Stimulated activated CD4-positive, alpha-beta T cell treated with anti-CD3 and anti-CD28 coated beads, Interleukin-1b, Interleukin-23, amount 100 ng/mL, for 4 hours (primary cell): ENCODE measurements at places on chromosomes 5 and 9.

- DNase-seq = no peak
These were observed 111.4 kb downstream of the CCDC192 start for GRCh38 chr5:127814588-127814973.

DNA sequence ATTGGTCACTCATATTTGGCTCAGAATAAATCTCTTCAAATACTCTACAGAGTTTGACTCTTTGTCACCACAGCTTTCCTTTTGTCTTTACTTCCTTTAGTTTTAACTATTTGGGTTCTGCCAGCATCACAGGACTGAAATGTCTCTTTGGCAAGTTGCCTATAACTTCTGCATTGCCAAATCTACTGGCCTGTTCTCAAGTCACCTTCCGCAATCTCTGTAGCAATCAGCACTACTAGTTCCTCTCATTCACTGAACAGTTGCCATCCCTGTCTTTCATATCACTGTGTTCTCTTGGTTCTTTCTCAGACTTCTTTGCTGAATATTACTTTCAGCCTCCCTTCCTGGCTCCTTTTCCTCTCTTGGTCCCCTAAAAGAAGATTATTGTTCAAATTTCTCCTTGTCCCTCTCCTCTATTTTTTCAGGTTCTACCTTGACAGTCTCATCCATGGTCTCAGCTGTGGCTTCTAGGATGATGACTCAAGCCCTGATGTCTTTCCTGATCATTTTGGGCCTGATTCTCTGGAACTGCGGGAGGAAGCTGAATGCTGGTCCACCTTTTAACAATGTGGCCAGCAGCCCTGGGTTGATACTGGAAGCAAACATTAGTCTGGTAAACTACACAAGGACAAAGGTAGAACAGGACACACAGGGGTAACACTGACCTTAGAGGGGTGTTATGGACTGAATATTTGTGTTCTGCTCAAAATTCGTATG, 44.0 kb upstream of the LIFR start:
- no peak for DNase-seq

- no peak for DNase-seq
These were observed 113.1 kb downstream of the JMY start for GRCh38 chr5:79349047-79349446.

DNA sequence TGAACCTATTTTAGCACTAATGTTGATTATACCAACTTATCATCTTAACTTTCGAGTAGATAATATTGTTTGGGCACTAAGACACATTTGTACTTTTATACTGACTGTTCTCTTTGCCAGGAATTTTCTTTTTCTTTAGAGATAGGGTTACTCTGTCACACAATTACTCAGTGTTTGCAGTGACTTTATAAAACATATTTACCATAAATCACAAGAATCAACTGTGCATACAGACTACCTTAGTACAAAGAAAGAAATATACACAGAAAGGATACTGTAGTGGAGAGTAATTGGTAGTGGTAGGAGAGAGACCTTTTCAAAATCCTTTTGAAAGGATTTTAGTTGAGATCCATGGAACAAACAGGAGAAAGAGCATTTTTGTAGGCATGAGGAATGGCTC, 40.3 kb downstream of the KIAA1958 start:
- no peak for DNase-seq

GRCh38 chr9:122115176-122116035, 22.3 kb upstream of the TTLL11 start:
- DNase-seq = no peak

DNA sequence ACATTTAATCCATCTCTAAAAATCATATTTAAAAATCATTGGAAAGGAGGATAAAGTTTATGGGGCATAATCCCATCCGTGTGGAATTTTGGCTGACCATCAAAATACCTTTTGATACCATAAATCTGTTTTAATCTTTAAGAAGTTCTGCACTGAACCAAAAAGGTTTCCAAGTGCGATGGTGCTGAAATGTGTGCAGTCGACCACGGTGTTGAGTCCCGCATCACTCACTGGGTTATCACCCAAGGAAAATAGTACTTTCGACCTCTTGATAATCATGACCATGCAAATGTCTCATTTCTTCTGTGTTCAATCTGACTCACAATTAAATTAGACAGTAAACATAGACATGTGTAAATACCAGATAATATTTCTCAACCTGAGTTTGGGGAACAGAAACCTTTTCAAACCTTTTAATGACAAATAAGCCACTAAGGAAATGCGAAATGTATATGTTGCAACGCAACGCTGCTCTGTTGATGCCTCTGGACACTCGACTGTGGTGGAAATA, 62.0 kb upstream of the CDH6 start:
- no peak for DNase-seq

DNA sequence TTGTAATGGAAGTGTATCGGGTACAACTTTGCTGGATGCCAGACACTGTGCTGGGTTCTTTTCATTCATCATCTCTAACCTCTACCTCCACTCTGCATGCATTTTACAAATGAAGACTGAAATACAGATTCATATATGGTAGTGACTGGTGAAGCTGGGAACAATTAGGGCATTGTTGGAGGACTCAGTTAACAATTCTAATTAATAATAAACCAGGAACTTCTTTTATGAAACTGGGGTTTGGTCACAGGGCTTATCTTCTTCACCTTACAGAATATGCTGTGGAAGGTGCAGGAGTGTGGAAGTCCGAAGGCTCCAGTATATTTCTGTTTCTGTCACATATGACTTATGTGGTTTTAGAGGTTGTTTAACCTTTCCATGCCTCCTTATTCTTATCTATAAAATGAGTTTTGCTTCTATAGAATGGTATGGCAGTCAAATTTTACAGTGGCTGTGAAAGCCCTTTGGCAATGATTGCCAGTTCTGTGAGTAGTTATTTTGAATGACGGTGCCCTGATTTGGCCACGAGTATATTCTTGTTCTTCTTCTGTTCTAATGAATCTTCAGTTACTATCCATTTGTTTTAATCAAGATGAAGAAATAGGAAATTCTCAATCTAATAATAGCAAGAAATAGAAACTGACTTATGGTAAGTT, 284.7 kb downstream of the GABRB2 start:
- DNase-seq = no peak

DNA sequence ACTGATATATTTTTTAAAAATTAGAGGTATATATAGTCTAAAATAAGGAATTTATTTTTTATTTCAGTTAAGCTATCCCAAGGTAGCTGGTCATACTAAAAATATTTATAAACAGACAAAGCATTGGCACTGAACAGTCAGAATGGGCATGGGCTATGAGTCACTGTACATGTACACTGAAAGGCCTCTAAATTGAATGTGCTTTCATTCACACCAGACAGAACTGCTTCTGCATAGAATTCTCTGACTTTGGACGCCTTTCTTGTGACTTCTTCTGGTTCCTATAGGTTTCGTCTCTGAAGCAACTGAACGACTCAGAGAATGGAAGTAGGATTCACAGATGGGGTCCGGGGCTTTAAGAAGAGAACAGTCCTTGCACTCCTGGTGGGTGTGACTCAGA, 394.8 kb upstream of the MEF2C start:
- DNase-seq = no peak

DNA sequence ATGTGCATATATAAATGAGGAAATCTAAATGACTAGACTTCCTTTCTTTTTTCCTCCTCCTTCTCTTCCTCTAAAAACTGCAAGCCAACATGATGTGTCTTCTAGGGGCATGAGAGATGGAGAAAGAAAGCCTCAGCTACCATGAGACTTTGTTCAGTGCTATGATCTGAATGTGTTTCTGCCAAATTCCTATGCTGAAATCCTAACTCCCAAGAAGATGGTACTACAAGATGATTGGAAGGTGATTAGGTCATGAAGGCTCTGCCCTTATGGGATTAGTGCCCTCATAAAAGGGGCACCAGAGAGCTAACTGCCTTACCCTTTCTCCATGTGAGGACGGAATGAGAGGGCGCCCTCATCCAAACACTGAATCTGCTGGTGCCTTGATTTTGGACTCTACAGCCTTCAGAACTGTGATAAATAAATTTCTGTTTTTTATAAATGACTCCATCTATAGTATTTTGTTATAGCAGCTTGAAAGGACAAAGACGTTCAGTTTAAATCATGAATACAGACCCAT, 72.2 kb upstream of the IL6ST start:
- no peak for DNase-seq

- no peak for DNase-seq
These were observed 109.2 kb downstream of the OSTF1 start for GRCh38 chr9:75197561-75197960.

DNA sequence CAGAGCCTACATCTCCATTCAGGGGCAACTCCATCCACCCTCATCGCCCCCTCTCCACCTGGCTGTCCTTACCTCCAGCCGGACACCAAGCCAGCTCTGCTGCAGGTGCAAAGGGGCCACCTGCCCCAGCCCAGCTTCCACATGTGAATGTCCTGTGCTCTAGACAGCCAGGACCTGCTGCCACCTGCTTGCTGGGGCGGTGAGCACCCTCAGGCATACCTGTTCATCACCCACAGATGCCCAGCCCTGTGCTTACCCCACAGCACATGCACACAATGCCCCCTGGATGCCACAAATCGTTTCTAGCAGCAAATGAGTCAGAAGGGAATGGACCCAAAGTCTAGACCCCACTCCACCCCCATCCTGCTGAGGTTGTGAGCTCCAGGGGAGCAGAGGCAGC, 13.3 kb upstream of the NKD2 start:
- DNase-seq = no peak

DNA sequence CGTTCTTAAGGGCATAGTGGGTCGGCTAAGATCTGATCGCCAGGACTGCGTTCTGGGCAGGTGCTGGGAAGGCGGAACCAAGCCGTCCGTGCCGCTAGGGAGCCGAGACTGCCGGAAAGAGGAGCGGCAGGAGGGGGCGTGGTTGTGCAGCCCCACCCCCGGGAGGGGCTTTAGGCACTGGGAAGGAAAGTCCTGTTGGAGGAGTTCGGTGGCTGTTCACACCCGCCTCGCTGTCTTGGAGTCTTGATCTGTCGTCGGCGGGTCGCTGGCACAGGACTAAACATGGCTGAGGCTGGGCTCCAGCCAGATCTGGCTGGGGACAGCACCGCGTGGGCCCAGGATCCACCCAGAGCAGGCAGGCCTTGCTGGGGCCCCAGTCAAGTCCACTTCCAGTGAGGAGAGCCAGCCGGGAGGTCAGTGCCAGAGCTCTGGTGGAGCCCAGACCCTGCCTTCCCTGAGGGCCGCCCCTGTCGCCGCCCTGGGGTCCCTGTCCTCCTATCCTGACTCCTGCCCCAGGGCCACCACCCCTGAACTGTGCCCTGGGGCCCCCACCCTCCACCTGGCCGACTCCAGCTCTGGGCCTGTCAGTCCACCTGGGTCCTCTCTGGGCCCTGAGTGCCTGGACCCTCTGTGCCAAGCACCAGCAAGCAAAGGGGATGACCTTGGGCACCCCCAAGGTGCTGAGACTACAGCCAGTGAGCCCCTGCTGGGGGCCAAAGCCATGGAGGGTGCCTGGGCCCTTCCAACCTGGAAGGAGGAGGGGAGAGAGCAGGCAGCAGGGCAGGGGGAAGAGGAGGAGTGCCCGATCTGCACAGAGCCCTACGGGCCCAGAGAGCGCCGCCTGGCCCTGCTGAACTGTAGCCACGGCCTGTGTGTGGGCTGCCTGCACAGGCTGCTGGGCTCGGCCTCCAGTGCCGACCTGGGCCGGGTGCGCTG, 4.5 kb downstream of the RNF208 start:
- DNase-seq = no peak

DNA sequence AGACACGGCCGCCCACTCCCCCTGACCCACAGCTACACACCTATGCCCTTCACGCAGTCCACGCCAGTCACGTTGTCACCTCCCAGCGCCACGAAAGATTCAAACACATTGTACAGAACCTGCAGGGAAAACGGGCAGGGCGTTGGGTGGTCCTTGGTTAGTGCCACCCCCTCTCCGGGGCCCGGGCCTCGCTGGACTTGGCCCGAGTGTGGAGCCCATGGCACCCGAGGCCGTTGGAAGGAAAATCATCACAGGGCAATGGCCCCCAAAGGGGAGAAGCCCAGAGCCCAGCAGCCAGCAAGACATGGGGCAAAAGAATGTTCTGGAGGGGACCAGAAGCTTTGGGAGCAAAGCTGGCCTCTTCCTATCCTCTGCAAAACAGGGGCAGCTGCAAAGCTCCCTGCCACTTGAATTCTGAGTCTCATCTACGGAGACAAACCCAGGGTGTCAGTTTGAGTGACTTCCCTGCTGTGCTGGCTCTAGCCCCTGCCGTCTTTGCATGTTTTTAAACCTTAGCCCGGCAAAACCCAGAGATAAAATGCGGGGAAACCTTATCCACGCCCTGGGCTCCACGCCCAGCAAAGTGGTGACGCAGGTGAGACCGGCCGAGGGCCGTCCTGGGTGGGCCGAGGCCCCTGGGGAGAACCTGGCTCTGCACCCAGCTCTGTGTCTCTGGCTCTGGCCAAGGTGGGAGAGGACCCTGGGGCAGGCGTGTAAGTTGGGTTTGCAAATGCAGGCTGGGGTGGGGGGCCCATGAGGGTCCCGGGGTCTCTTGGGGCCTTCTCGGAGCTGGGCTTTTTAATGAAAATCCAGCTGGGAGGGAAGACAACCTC, 38.9 kb downstream of the SLC9A3 start:
- no peak for DNase-seq

DNA sequence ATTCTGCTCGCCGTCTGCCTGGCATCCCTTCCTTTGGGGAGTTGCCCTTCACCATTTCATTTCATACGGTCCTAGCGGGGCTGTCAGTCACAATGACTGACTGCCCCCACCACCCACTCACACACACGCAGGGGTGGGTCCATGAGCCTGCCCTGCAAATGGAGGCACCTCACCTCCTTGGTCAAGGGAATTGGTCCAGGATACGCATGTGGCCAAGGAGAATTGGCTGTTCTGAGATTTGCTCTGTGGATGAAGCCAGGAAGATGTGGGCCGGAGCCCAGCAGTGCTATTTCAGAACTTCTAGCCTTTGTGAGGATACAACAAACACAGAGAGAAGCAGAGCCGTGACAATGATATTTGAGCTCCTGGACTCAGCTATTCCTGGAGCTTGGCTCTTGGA, 17.0 kb downstream of the C1QTNF2 start:
- no peak for DNase-seq

GRCh38 chr9:122204491-122204890, 24.3 kb downstream of the LHX6 start:
- DNase-seq = no peak

DNA sequence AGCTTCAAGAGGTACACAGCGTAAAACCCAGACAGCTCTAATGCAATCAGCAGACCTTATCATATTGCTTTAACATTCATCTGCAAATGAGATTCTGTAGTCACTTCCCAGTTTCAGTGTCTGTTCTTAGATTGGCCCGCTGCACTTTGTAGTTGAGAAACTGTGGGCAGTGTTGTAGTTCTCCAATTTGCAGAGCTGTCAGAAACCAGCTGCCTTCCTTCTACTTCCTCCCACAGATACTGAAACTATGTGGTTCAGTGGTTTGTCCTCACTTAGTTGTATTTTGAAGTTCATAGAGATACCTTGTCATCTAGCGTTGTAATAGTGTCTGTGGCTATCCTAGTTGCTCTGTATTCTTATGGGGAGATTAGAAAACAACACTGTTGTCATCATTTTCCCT, 39.6 kb upstream of the TRIM36 start:
- no peak for DNase-seq

DNA sequence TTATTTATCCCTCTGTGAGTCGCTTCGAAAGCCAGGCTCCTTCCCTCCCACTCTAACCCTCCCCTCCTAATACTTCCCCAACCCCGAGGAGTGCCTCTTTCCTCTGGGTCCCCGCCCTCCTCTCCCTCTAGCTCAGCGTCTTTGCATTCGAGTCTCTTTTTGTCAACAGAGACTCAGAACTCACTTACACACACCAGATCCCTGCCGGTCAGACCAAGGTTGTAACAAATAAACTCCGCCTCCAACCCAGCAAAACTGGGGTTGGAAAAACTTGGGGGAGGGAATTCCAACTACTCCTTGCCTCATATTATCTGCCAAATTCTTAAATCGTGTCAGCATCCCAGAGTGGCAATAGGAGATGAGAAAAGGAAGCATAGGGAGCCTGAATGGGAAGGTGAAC, at the start of gene HTR1A:
Gene HTR1A (minus strand): TSS at position 167 of the 400 bp plus-strand sequence. CDS start 726 bp downstream, outside the sequence.
- no peak for DNase-seq

GRCh38 chr5:77272206-77272605, 61.7 kb downstream of the PDE8B start:
- DNase-seq = no peak
